Stimulated activated CD4-positive, alpha-beta T cell treated with anti-CD3 and anti-CD28 coated beads, Interleukin-1b, Interleukin-23, amount 100 ng/mL, for 1 hour (primary cell): ENCODE measurements at places on chromosomes 16 and 17.

GRCh38 chr16:20364051-20364450, 11.5 kb upstream of the UMOD start:
- no peak for DNase-seq

- DNase-seq: no peak
Measured at GRCh38 chr16:11836650-11837244, 14.6 kb downstream of the RSL1D1 start.

GRCh38 chr16:59210955-59211541, 476.9 kb upstream of the GOT2 start:
- no peak for DNase-seq

- no peak for DNase-seq
Measured at GRCh38 chr17:38667099-38667786, 7.5 kb downstream of the EPOP start.

- no peak for DNase-seq
Measured at GRCh38 chr16:73483934-73484711, 436.2 kb upstream of the ZFHX3 start.

DNA sequence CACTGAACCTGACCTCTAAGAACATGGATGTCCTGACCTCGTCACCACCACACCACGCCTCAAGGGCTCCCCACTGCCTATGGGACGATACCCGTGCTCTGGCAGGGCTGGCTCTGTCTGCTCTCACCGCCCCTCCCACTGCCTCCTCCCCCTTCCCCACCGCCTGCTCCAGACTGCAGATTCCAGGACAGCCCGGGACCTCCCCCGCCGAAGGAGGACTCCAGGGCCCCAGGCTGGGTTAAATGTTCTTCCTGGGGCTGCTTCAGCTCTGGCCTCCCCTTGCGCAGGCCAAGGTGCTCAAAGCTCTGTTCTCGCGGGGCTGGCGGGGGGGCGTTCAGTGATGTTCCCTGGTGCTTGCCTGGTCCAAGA, 3.1 kb downstream of the NPW start:
- DNase-seq: no peak

DNA sequence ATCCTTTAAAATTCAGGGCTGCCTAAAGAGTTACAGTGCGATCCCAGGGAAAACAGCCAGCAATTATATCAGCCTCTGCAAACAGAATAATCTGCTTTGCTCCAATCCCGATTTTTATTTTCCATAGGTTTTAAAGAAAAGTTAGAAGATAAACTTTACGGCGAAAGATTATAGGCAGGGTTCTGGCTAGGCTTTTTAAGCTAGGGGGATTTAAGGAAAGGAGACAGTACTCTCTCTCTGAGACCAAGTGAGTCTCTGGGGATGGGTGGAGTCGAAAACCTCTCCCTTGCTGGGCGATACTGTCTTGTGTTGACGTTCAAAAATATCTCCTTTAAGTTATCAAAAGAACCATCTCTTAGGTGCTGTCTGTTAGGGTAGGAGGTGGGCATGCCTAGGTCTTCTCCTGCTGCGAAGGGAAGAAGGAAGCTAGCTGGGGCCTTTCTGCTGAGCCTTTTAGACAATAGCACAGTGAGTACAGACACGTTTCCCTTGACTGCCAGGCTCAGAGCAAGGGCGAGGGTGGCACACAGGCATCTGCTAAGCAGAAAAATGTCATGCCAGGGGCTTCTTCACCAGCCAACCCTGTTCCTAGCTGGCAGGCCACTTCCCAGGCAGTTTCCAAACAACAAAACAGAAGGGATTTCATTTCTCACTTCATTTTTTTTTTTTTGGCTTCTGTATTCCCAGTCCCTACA, 167.9 kb upstream of the MAF start:
- DNase-seq: no peak

DNA sequence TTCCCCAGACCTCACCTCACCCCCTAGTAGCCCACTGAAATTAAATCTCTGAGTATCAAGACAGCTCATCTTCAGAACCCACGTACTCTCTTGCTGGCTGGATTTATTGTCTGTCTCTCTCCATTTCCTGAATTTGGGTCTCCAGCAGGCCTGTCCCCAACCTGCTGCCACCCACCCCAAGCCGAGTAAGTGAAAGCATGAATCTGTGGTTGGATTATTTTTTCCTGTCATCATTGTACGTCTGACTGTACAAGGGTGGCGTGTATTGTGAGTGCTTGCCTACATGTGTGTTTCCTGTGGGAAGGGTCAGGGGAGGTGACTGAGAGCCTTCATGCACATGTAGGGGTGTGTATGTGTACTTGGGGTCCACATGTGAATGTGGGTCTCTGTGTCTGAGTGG, 5.4 kb downstream of the TNP2 start:
- no peak for DNase-seq

DNA sequence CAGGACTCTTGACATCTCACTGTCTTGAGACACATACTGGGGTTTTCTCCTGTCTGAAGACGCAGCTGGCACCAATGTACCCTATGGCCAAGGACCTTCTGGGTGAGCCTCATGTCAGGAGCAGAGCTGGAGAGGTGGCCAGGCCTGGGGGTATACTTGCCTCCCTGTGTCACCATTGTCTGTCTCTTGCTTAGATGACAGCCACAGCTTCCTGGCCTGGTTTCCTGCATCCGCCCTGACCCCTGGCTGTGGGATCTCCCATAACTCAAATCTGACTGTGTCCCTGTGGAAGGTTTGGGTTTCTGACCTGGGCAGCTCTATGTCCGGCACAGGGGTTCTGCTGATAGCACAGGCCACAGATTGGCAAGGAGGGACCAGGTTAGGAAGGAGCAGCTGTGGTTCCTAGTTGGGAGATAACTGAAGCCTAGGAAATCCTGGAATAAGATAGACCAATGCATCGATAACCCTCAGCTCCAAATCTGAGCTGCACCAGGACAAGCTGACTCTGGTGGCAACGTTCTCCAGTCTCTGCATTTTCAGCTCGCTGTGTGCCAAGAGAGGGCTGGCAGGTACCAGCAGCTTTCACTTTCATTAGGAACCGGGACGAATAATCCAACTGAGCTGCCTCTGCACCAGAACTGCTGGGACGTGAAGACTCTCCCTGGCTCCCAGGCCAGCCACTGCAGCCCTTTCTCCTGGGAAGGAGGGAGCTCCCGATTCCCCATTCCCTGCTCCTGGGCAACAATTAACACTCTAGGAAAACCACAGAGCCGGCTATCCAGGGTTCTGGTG, 5.0 kb downstream of the DEXI start:
- no peak for DNase-seq

GRCh38 chr16:89657442-89658220, at the start of the genes CHMP1A and SPATA33:
CHMP1A (minus strand) TSS chr16:89657708; CDS start chr16:89657588, 120 bp downstream.
SPATA33 (plus strand) TSS chr16:89657836; CDS start chr16:89657912, 76 bp downstream.
- peak; percentile 83 for DNase-seq

- DNase-seq: no peak
Measured at GRCh38 chr17:4768298-4768697, 3.4 kb upstream of the TM4SF5 start.

- DNase-seq: no peak
Measured at GRCh38 chr16:4218202-4218601, 23.7 kb downstream of the SRL start.

DNA sequence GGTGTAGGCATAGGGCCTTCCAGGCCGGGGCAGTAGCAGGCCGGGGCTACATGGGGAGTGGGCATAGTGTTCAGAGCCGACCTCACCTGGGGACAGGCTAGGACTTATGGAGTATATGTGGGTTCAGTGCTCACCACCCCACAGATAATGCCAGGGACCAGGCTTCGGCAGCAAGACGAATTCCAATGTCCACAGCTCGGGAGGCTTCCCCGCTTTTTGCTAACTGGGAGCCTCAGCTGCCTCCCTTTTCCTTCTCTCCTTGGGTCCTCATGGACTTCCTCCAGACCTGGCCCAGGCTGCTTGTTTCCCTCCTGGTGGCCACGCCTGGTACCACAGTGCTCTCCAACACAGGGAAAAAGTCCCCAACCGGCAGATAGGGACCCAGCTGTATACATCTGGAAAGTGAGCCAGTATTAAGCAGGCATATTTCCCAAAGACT, 20.1 kb upstream of the SLC46A1 start:
- no peak for DNase-seq

GRCh38 chr16:85838381-85838780, 38.9 kb downstream of the COX4I1 start:
- no peak for DNase-seq

DNA sequence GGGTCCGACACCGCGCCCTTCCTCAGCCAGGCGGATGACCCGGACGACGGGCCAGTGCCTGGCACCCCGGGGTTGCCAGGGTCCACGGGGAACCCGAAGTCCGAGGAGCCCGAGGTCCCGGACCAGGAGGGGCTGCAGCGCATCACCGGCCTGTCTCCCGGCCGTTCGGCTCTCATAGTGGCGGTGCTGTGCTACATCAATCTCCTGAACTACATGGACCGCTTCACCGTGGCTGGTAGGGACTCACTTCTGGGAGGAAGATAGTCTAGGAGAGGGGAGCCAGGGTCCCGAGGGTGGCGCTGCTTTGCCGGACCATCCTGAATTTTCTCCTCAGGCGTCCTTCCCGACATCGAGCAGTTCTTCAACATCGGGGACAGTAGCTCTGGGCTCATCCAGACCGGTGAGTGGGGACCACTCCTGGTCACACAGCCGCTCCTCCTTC, 601 bp downstream of the SPNS1 start:
- no peak for DNase-seq

DNA sequence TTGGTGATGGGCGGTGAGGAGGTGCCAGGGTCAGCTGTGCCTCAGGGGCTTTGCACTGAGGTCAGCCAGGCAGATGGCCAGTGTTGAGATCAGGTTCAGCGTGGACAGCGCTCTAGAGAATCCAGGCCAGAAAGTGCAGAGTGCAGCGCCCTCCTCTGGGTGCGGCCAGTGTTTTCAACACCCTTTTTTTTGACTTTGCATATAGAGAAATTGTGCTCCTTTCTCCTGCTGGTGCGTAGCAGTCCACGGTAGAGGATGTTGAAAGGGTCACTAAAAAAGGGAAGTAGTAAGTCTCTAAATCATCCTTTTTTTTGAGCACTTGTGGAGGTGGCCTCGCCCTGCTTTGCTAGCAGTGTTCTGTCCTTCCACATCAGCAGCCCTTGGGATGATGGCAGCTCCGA, 53.9 kb downstream of the BANP start:
- no peak for DNase-seq
